ENCODE measurements at places on chromosomes 4 and X. TPM values are rescaled to one million over a fixed set of nuclear protein-coding genes. Genes with fewer than 3 reads are reported as not detected.

GRCh38 chr4:17780501-17781299 is 721 bp downstream of the FAM184B start:
- DNase-seq = no peak

DNA sequence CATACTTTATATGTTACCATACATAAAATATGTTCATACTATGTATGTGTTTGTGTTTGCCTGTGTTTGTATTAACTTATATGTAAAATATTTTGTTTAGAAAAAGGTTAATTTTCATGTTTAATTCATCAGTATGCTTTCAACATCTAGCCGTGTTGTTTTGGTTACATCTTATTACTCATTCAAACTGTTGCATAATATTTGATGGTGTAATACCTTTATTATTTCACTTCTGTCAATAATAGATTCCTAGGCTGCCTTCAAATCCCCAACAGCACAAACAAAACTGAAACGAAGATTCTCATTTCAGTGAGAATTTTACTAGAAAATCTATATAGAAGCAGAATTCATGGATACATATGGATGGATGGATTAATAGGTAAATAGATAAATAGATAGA is 462.3 kb upstream of the ADGRL3 start:
- no peak for DNase-seq

Gene EREG
- total RNA-seq = 498 TPM

DNA sequence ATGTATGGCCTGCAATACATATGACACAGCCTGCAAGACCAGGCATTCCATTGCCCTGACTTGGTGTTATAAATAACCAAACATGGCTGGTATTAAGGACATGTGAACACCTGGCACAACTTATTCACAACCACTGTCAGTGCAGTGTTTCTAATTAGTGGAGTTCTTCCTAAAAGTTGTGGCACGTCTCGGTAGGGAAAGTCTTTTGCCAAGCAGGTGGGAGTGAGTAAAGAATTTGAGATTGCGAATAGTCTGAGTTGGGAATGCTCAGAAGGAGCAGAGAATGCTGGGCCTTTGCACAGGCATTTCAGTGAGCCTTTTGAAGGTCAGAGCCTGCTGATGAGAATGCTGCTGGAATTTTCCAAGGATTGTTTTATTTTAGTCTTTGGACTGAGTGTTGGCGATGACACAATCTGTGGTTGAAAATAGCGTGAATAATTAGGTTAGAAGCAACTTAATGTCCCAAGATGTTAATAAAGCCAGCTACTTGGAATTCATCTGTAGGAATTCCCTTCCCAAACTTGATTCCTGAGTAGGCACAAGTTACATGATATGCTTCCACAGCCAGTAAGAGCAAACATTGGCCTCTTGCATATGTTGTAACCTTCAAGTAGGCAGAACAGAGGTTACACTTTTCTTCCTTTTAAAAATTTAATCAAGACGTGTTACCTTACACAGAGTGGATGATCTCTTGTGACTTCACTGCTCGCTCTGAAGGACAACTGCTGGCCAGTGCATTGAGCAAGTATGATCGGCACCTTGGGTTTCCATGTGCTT is 83.6 kb upstream of the PGRMC2 start:
- DNase-seq = no peak

- DNase-seq = no peak
Observed at GRCh38 chr4:32031026-32031425, 1310.9 kb downstream of the PCDH7 start.

DNA sequence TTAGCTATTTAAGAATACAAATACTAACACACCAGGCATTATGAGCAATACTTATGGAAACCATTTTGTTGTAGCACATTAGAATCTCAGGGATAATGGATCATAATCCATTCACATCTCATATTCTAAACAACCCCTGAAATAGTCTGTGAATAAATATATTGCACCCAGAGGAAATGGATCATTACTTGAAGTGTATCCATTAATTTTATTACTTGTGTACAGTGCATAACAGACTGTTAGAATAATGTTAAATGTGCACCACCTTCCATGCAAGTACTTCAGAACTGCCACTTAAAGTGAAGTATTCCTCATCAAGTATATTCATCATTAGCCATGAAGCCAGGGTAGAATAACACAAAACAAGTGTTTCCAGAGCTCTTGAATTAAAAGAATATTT is 715.5 kb downstream of the DMD start:
- DNase-seq = no peak

DNA sequence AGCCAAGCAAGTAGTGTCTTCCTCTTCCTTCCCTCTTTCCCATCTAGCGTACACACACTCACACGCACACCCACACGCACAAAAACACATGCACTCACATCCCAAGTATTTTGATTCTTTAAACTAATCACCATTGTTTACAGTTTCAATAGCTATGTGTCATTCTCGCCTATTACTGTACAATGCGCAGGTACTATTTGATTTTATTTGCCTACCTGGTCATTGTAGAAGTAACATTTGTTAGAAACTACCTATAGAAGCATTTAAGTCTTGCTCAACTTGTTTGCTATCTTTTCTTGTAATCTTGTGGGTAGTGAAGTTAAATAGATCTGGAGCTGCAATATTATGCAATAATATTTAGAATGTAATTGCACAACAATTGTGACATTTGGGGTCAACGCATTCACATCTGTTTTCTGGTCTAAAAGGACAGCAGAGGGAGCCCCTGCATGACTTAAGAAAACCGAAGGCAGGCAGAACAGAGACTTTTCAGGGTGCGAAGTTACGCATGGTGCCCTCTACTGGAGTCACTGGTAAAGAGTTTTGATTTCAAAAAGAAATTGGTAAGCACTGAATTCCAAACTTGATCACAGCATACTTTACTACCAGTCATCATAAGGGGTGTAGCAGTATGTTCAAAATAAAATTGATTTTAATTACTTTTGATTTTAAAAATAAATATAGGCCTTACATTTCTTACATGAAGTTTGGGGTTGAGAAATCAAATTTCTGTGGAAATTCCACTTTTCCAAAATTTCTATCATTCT is 503.3 kb upstream of the FAM241A start:
- DNase-seq = peak; percentile 91

Gene PNMA6A
- not detected for total RNA-seq

DNA sequence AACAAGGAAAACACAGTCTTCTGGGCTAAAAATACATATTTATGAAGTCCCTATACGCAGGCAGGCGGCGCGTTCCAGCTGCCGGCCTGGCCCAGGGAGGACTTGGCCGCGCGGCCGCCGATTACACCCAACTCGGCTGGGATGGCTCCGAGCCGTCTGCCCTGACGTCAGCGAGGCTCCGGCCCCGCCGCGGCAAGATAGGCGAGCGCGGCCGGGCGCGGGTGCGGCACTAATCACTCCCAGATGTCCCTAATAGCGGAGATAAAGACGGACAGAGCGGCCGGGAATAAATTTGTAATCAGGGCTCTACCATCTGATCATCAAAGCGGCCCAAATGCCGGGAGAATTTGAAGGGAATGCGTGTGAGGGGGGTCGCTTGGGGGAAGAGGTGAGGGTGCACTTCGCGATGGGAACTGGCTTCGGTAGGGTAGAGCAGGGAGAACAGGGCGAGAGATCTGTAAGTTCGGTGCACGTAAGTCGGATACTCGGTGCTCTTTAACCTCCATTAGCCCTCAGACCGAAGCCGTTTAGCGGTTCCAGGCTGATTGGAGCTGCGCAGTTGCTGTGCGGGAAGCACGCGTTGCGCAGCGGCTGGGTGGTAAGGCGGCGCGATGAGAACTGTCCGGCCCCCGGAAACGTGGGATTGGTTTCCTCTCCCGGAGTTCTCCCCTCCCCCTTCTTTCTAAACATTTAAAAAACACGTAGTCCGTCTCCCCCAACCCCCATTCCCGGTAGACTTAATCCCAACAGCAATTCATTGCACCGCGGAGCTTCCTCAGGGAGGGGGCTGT is 7.7 kb downstream of the HAND2 start:
- no peak for DNase-seq

DNA sequence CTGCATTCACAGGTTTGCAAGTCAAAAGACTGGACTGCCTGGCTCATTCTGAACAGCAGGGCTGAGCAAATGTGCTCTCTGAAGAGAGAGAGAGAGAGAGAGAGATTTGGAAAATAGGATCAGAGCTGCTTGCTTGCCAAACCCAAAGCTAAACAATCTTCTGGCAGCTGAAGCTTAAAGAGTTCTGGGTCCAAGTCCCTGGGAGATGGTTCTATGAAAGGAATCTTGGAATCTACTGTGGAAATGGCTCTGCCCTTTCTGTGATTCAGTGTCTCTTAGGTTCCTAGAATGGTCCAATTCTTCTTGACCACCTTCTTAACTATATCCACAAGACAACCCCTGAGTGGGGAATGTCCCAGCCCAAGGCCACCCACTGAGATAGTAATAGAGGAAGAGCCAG is 66.1 kb upstream of the EFNB1 start:
- no peak for DNase-seq

DNA sequence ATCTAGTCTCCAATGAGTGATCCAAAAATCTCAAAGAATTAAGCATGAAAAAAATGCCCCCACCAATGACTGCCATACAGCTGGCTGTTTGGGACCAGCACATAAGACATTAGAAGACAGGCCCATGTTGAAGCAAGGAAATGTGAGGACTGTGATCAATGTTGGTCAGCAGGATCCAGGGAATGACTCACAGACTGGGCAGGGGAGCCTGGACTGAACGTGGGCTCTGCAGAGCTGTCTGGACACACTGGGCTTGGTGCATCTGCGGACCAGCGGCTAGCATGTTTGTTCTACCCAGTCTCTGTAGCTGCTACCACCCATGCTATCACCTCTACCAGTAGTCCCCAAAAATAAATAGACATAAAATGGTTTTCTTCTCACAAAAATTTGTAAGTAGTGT is 108.6 kb downstream of the PALLD start:
- no peak for DNase-seq

Gene NKX3-2
- 1.4 TPM for total RNA-seq

Gene SLC25A43
- 14.1 TPM for total RNA-seq

Gene PIR
- total RNA-seq = 27.5 TPM

GRCh38 chr4:89422441-89422990 is 114.9 kb upstream of the GPRIN3 start:
- DNase-seq = no peak

DNA sequence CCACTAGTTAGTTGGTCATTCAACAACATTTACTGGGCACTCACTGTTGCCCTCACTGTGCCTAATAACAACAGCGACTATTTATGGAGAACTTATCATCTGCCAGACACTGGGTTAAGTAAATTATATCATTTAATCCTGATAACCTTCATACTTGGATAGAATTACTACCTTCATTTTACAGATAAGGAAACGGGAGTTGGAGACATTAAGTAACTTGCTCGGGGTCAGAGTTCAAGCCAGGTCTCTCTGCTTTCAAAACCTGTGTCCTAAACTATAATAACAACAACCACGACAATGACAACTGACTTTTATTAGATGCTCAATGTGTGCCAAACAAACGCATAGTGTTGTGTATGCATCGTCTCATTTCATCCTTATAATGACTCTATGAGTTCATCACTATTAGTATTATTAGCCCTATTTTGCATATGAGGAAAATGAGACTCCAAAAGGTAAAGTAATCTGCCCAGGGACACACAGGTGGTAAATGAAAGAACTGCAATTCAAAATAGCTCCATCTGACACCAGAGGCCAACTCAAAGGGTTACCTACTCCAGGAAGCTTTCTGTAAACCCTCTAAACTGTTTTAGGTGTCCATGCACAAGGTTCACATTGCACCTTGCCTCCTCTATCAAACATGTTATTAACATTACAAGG is 98.4 kb upstream of the ACSL4 start:
- no peak for DNase-seq

GRCh38 chr4:153204247-153204671 is at the start of gene TRIM2:
TSS of gene TRIM2 (plus strand) at chr4:153204443. CDS start at chr4:153204531, 88 bp downstream.
- peak; percentile 86 for DNase-seq

- peak; percentile 6 for DNase-seq
Observed at GRCh38 chr4:84159762-84160161, 339.3 kb downstream of the NKX6-1 start.

Gene GPAT3
- total RNA-seq = 36.7 TPM

GRCh38 chr4:147088146-147088545 is 142.5 kb upstream of the TTC29 start:
- no peak for DNase-seq

GRCh38 chr4:97911236-97911906 is 231.9 kb downstream of the STPG2 start:
- DNase-seq = no peak

Gene TBC1D8B
- 9.2 TPM for total RNA-seq

DNA sequence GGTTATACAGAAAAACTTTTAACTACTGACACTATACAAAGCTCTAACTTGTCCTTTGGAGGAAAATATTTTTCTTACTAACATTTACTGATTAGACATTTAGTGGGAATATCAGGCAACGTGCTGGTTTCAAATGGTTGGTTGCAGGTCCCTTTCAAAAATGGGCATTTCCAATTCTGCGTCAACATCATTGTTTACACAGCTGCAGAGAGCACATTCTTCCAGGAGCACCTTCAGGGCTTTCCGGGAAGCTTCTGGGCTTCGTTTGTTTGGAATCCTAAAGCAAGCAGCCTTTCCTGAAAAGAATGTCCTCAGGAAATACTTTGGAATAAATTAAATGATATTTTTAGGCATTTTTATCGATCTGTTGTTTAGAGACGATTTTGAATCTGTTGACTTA is 289.7 kb downstream of the TRIML1 start:
- no peak for DNase-seq

DNA sequence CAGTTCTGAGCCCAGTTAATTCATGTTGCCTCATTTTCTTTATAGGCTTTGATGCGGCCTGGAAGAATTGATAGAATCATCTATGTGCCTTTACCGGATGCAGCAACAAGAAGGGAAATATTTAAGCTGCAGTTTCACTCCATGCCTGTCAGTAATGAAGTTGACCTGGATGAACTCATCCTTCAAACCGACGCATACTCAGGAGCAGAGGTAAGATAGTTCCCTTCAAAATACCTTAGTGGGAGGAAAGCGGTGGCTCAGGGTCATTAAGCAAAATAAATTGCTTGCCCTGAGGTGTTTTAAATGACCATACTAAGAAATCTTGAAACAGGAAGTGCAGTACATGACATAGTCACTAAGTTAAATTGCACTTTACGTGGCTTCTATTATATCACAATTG is 140.6 kb upstream of the SPRY1 start:
- DNase-seq = no peak

DNA sequence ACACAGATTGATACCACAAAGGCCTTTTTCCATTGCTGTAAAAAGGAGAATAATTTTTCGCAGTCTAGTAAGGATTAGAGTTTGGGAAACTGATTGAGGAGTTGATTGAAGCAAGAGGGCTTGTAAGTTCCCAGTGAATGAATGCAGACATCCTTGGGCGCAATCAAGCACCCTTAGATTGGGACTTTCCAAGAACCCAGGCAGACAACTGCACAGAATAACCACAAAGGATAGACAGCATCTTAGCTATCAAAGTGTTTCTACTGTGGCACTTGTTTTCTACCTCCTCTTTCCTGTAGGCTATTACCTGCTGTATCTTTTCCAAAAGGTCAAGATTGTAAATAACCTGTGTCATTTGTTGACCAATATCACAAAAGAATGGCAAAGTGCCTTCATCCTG is 2.6 kb downstream of the COX18 start:
- DNase-seq = no peak
